Activated T-cell treated with anti-CD3 and anti-CD28 coated beads for 24 hours (primary cell): ENCODE measurements at places on chromosomes 11 and 22.

DNA sequence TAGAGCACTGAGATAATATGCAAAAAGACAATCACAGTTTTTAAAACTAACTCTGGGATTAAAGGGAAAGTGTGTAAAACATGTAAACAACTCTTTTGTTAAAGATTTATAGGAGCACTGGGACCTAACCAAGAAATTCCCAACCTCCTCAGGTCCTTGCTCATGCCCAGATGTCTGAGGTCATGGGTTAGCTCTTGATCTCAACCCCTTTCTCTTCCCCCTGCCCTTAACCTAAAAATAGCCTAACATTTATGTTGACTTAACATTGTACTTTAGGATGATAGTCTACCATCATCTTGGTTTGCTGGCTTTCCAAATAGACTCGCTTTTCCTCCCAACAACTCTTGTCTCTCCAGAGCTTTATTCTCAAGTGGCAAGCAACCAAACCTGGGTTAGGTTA lies 258.2 kb upstream of the FAT3 start:
- DNase-seq, result no peak

- no peak for DNase-seq
These were observed 21.3 kb downstream of the LAYN start for GRCh38 chr11:111561791-111562325.

DNA sequence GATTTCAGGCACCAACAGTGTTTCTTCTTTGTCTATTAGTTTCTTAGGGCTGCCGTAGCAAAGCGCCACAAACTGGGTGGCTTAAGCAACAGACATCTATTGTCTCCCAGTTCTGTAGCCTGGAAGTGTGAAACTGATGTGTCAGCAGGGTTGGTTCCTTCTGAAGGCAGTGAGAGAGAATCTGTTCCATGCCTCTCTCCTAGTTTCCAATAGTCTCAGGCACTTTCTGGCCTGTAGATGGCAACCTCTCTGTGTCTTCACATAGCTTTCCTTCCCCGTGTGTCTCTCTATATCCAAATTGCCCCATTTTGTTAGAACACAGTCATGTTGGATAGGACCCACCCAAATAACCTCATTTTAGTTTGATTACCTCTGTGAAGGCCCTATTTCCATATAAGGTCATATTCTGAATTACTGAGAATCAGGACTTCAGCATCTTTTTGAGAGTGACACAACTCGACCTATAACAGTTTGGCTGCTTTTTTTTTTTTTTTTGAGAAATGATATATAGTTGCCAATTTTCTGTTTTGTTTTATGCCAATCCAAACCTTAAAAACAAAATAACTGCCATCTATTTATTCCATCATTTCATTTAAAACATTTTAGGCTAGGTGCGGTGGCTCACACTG lies 108.2 kb downstream of the SLC36A4 start:
- DNase-seq, result no peak

DNA sequence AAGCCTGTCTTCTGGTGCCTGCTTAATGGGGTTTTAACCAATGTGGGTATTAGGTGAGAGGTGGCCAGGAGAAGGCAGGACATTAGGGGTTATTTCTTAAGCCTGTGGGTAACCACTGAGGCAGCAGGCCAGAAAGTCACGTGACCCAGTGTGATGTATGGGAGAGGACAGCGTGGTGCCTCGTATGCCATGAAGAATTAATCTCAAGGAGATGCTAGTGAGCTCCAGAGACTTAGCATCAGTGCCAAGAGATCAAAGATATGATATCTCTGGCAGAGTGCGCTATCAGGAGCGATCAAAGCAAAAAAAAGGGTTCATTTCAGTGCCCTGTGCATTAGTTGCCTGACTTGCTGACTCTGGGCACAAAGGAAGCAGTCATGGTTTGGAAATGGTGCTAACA lies 275.5 kb downstream of the KIRREL3 start:
- DNase-seq, result no peak

GRCh38 chr11:8105133-8105532 lies 24.1 kb downstream of the TUB start:
- DNase-seq, result no peak

GRCh38 chr22:25358421-25359170 lies 139.2 kb downstream of the CRYBB2 start:
- no peak for DNase-seq

DNA sequence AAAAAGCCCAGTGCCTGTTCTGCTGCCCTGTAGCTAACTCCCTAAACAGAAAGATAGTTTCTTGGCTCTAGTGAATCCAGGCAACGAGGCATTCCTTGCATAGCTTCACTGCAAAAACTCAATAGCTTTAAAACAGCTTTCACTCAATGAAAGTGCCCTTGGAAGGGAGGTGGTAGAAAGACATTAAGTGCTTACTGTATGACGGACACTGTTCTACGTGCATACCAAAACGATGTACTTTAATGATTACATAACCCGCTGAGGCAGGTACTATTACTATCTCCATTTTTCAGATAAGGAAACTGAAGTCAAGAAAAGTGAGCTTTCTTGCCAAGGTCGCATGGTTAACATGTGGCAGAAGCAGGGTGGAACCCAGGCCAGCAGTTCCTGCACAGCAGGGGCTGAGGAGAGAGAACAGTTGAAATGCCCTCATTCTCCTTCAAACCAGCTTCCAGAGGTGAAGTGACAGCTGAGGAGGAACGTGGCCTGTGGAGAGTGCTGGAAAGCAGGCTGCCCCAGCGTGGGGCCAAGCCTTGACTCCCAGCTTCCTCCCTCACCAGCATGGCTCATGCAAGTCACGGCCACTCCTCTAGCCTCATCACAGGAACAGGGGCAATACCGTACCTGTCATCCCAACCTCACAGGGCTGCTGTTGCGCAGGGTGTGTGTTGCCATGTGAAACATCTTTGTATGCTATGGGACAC lies 227.5 kb upstream of the NARS2 start:
- DNase-seq, result no peak

- DNase-seq, result no peak
These were observed 30.4 kb upstream of the RASL10A start for GRCh38 chr22:29345932-29346331.

- no peak for DNase-seq
These were observed 676.3 kb upstream of the ANO3 start for GRCh38 chr11:25655636-25656035.

GRCh38 chr11:79174045-79175008 lies 266.5 kb downstream of the TENM4 start:
- no peak for DNase-seq

DNA sequence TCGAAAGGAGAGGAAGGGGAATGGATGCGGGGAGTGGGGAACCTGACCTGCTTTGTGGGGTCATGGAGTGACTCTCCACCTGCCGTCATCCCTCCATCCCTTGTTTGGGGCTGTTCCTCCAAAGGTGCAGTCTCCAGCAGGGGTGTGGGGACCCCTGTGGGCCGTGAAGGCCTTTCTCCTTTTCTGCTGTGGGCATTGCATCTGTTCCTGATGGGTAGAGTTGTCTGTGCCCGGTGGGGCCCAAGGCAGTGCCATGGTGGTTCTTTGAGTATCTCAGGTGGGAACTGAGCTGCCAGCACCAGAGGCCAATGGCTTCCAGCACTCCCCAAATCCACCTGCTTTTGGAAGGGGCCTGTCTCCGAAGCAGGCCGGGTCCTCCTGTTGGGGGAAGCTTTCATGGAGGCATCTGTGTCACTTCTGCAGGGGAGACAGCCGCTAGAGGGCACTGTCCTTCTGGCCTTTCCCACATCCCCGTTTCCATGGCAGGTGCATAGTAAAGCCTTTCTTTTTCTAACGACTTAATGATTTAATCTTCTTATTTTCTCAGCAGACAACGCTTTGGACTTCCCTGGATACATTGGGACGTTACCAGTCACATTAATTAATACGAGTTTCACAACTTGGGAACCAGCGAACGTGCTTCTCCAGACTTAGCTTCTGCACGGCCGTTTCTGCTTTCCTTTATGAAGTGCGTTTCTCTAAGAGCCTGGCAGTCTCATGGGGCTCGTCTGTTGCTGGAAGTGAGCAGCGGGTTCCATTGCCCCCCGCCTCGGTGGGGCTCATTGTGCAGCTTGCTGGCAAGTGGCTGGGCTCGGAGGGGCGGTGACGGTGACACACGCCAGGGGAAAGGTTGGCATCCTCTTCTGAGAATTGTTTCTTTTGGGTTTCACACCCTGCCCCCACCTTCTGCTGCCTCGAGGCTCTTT lies 57.1 kb downstream of the PARVB start:
- peak; percentile 52 for DNase-seq

GRCh38 chr11:392102-392777 lies 1.8 kb upstream of the PKP3 start:
- no peak for DNase-seq

DNA sequence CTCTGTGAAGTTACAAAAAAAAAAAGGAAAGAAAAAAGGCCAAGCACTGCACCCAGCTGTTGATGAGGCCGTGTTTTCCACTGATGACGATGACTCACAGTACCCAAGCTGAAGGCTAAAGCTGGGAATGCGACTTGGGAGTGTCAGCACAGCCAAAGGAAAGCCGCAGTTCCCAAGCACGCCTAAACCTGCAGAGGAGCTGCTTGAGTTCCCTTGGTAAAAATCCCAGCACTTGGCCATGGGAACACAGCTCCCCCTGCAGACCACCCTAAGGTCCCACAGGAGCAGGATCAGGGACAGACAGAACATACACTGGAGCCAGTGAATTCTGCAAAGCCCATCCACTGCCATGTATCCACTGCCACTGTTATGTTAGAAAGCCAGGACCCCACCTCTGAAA lies 39.9 kb downstream of the SERGEF start:
- no peak for DNase-seq

GRCh38 chr22:44143105-44143474 lies 37.6 kb upstream of the PARVG start:
- no peak for DNase-seq

- DNase-seq, result no peak
These were observed 25.0 kb upstream of the YPEL1 start for GRCh38 chr22:21760640-21761039.

DNA sequence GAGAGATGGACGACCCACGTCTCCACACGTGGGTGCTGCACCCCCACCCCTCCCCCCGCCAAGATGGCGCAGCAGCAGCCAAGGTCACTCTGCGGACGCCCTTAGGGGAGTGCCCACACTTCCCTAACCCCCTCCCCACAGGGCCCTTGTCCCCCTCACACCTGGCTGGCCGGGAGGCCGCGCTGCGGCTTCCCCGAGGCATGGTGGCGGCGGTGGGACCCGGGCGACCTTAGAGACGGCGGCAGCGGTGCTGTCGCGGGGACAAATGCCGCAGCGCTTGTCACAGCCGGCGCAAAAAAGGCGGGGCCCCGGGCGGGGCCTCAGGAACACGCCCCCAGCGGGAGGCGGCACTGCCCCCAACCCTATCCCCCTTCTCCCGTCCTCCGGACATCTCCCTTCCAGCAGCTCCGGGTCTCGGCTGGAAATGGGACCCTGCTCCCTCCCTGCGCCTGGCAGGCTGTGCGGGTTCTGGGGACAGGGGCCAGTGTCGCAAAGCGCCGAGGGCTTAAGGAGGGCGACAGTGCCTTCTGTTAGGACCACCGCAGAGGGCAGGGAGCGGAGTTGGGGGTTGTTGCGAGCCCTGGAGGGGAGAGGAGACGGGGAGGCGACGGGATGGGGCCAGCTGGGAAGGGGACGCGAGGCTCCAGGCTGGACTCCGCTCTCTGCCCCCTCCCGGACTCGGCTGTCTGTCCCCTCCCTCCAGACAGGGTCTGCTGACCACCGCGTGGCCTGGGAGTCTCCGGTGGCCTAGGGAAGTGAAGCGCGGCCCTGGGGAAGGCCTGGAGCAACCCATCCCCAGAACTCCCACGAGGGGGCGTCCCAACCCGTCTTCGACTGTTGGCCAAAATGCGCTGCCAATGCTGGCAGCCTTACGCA lies at the start of gene CHCHD10:
TSS of gene CHCHD10 (minus strand) at position 300 of the 876 bp plus-strand sequence. CDS start at position 202, 98 bp downstream.
- peak; percentile 74 for DNase-seq

- no peak for DNase-seq
These were observed 1.6 kb downstream of the ARAP1 start for GRCh38 chr11:72750556-72751115.
